ENCODE measurements at places on chromosomes 5 and 9.

DNA sequence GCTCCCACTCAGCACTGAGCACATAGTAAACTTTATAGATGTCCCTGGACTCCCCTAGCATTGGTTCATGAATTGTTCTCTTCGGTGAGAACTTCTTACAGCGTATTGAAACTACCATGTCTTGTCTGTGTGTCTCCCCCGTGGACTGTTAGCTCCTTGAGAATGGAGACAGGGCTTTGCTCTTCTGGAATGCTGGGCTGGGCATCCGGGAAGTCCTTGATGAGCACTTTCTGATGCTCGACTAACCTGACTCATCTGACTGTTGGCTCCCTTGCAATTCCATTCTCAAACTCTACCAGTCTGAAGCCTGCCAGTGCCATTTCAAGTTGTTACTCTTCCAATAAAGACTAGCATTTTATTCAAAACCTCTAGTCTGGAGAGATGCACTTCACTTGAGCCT, 15.0 kb upstream of the PFDN1 start:
- no peak for DNase-seq

DNA sequence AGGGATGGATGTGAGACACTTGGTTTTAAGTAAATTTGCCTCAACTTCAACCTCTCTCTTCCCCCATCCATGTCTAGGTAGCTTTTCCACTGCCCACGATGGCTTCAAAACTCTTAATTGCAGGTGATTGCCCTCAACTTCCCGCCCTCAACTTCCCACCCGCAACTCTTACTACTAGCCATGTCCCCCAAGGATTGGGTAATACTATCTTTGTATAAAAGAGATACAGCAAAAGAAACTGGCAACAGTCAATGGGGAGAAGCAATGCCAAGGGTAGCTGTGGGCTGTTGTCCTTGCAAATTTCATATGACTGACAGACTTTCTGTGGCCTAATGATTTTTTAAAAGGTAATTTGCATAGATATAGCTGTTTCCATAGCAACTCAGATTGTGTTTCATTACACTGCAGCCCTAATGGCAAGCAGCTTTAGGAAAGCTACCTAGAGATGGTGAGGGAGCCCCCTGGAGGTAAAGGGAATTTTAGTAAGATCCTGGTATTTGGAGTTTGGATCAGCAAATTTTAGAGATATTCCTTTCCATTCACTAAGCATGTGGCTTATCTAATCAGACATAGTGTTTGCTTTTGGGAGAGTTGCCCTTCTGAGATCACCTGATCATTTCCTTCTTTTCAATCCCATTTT, 421.5 kb upstream of the DAP start:
- DNase-seq, result no peak

DNA sequence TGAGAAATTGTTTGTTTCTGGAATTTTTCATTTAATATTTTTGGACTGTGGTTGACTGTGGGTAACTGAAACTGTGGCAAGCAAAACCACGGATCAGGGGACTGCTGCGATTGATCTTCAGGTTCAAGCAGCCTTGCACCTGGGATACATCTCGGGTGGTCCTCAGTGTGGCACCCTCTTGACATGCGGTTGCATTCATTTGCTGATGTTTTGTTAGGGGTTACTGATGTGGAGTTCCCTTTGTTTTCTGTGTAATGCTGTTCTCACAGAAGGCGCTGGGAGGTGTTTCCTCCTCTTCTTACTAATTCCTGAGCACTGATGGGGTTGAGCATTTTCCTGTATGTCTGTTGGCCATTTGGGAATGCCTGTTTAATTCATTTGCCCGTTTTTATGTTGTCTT, 60.4 kb downstream of the EHMT1 start:
- no peak for DNase-seq

- no peak for DNase-seq
Measured at GRCh38 chr5:61357745-61358144, 25.7 kb downstream of the ZSWIM6 start.

GRCh38 chr5:14319102-14319501, 176.0 kb downstream of the TRIO start:
- no peak for DNase-seq

GRCh38 chr9:135847833-135848232, 59.5 kb downstream of the CAMSAP1 start:
- no peak for DNase-seq

DNA sequence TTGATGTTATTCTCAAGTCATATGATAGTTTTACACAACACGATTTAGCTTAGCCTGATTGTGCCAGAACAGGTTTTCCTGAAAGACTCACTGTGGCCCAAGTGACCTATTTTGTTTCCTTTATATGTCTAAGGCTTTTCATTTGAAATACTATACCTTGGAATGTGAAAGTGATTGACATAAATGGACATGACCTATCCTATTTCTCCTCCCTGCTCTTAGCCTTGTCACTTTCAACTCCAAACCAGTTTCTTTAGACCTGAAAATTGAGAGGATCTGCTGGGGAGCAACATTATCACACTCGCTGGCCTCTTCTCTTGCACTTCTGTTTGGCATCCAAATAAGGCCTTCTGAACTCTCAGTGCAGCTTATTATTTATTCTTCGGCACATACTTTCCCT, 496.8 kb downstream of the MAT2B start:
- no peak for DNase-seq

- DNase-seq, result no peak
Measured at GRCh38 chr9:136052472-136052880, 42.6 kb downstream of the NACC2 start.

DNA sequence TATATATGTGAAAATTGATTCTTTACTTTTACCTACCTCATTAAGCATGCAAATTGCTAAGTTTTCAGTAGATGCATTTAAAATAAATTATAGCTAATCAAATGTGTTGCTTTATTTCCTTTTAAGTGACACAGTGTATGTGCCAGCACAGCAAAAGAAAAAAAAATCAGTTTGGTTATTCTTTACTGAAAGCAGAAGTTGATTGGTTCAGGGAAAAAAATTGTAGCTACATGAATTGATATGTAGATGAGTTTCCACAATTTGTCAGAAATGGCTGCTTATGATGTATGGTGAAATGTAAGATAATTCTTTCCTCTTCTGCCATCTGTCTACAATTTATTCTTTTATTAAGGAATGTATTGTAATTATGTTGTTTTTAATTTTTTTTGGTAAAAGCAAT, 57.8 kb downstream of the PARP8 start:
- DNase-seq, result no peak

- DNase-seq, result no peak
Measured at GRCh38 chr9:93601063-93601462, 24.7 kb downstream of the PHF2 start.

DNA sequence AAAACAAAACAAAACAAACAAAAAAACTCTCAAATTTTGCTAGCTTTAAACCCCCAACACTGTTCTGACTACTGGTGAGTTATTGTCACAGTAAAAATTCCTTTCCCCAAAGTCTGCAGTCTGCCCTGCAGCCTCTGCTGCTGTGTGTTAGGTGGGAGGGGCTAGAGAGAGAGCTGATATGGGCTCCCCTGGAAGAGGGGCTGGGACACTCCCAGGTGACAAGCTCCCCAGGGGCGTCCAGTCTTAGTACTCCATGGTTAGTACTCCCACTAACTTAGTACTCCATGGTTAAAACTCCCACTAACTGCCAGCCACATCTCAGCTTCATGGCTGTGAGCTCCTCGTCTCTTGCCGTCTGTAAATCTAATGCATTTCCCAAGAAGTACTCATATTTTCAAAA, 191.9 kb downstream of the FANCC start:
- no peak for DNase-seq

DNA sequence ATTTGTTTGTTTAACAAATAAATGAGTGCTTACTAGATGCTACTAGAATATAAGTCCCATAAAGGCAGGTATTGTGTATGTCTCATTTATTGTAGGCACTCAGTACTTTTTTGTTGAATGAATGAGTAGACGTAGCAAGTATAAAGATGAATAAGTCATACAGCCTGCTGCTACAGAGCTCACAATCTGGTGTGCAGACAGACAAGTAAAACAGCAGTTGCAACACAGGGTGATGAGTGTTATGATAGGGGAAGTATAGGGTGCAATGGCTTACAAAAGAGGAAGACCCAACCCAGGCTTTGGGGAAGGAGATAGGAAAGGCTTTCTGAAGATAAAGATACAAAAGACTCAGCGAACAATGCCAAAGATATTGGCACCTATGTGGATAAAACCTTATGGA, 47.7 kb downstream of the SH3RF2 start:
- no peak for DNase-seq

DNA sequence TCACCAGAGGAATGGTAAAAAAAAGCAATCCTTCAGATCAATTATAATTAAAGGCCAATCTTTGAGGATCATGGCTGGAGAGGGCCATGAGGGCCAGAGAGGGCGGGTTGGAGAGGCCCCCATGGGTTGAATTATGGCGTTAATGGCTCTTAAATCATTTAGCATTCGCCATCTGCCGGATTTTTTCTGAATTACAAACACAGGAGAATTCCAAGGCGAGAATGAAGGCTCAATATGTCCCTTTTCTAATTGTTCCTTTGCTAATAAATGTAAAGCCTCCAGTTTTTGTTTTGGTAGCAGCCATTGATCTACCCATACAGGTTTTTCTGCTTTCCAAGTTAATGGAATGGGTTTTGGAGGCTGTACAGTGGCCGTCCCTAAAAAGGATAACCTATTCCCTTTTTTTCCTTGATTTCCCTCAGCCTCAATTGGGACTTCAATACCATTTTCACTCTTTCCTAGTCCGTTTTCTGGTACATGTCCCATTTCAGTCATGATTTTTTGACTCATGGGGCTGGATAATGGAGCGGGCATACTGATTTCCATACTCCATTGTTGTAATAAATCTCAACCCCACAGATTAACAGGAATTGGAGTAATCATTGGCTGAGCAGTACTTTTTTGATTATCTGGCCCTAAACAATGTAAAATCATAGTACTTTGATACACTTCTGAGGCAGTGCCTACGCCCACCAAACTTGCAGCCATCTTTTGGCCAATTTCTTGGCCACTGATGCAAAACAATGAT, 6.7 kb upstream of the TMEM141 start:
- no peak for DNase-seq

- no peak for DNase-seq
Measured at GRCh38 chr5:176830422-176830994, 20.1 kb downstream of the UNC5A start.

- no peak for DNase-seq
Measured at GRCh38 chr5:84130006-84130580, 254.6 kb downstream of the EDIL3 start.

DNA sequence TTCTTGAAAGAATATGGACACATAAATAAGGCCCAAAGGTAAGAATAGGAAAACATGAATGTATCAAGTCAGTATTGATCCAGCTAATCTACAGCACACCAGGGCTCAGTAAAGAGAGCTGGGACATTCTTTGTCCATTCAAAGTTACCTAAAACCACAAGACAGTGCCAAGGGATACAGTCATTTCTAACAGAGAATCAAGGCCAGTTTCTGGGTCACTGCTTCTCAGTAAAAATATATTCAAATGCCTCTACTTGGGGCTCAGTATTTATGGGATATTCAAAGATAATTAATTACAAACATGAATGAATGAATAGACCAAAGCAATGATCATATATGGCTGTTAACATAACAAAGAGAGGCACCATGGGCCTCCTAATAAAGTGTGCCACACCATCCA, 34.9 kb downstream of the MTMR12 start:
- peak; percentile 17 for DNase-seq

DNA sequence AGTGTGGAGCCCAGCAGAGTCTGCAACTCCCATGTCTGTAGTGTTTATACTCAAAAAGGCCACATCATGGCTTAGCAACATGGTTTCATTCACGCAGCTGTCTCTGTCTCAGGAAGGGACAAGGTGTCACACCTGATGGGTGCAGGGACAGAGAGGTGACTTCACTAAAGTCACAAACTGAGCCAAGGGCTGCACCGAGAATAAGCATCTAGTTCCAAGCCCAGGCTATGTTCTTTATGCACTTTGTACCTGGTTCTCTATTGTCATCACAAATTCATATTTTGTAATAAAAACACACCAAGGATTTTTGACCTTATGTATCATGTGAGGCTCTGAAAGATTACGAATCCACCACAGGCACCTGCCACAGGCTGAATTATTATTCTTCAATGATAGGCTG, 64.9 kb upstream of the STK32A start:
- no peak for DNase-seq

GRCh38 chr5:130939059-130939458, 226.0 kb downstream of the HINT1 start:
- DNase-seq, result no peak

- DNase-seq, result no peak
Measured at GRCh38 chr9:113620377-113621161, 157.0 kb downstream of the RGS3 start.

Measured in T-helper 2 cell (primary cell).